Pancreas (tissue), 10 donors: ENCODE measurements at places on chromosomes 7 and 10. TPM values are rescaled to one million over a fixed set of nuclear protein-coding genes. Genes with fewer than 3 reads are reported as not detected.

IMPDH1 gene
- 25.7 TPM for total RNA-seq

ERV3-1 gene
- total RNA-seq = 6.2 TPM

CPXM2 gene
- 2.3 TPM for total RNA-seq

IGFBP3 gene
- total RNA-seq = 14.1 TPM

CUBN gene
- total RNA-seq = 1.3 TPM

HKDC1 gene
- 7.2 TPM for total RNA-seq

GDF10 gene
- 5.5 TPM for total RNA-seq

DNA sequence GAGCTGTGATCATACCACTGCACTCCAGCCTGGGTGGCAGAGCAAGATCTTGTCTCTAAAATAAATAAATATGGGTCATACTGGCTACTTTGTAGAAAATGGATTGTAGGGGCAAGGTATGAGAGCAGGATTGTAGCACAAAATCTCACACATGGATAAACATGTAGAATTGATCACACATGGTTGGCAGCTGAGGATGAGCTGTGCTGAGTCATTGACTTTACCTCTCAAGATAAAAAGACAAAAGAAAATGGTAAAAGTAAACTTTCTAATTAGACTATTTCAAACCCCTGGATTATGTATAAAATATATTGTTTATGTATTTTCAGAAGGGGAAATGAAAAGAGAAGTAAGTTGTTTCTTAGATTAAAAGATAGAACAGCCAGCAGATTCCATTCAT is 69.3 kb downstream of the APBB1IP start:
- no peak for DNase-seq

DNA sequence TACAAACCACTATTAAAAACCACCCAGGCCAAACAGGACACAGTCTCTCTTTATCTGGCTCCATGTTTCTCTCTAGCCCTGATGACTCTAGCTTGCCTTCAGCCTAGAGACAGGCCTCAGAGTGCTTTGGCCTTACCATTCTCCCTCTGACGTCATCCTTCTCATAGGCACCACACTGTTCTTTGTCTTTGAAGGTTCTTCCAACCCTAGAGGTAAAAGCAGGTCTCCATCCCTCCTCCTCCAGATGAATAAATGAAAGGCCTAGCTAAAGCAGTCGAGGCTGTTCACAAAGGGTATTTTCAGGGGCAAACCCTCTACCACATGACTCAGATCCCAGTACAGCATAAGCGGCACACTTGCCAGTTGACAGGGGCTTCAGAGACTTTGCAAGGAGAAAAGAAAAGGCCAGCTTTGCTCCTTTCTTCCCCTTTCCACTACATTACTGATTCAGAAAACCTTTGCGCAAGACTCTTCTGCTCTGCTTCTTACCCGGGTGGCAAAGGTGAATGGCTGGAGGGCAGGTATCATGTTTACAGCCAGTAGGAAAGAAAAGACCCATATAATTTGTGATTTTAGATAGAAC is 14.8 kb downstream of the NFE2L3 start:
- DNase-seq = no peak

GRCh38 chr10:62618576-62619412 is 185.7 kb upstream of the ADO start:
- DNase-seq = no peak

GRCh38 chr10:129727495-129727894 is 236.6 kb downstream of the EBF3 start:
- DNase-seq = no peak

DNA sequence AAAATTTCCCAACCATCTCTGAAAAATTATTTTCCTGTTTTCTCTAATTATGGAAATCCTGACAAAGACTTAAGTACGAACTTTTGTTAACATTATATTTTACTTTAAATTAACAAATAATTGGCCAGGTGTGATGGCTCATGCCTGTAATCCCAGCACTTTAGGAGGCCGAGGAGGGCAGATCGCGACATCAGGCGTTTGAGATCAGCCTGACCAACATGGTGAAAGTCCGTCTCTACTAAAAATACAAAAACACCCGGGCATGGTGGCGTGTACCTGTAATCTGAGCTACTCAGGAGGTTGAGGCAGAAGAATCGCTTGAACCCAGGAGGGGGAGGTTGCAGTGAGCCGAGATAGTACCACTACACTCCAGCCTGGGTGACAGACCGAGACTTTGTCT is 32.2 kb downstream of the DGKB start:
- no peak for DNase-seq

GRCh38 chr7:106276513-106276912 is 8.3 kb downstream of the NAMPT start:
- DNase-seq = no peak

DNA sequence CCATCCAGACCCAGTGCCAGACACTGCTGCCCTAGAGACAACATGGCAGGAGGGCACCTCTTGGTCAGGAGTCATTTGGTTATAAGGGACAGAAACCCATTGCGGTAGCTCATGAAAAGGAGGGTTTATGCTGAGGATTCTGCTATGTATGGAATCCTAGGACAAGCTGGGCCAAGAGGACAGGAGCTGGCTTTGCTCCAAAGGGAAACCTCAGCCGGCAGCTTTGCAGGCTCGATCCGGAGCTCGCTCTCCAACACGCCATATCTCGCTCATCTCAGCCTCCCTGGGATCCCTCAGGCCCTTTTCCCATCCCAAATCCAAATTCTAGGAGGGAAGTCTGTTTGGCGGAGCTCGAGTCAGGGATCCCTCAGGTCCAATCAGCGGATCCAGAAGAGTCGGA is 345.7 kb downstream of the GLRX3 start:
- DNase-seq = no peak
